IgD-negative memory B cell (primary cell): ENCODE measurements at places on chromosomes 11 and 22. TPM values are rescaled to one million over a fixed set of nuclear protein-coding genes. Genes with fewer than 3 reads are reported as not detected.

The OR5A1 gene
- polyA plus RNA-seq, result not detected

The SLCO2B1 gene
- polyA plus RNA-seq, result not detected

The NUDT22 gene
- polyA plus RNA-seq, result 56.6 TPM

The TNNT3 gene
- polyA plus RNA-seq, result 0.23 TPM

The MYBPC3 gene
- polyA plus RNA-seq, result not detected

The KBTBD3 gene
- polyA plus RNA-seq, result 16.0 TPM

The F2 gene
- not detected for polyA plus RNA-seq
